ENCODE measurements at places on chromosomes 7 and 10.

GRCh38 chr10:6478722-6479121 lies 101.4 kb downstream of the PRKCQ start:
- no peak for DNase-seq

DNA sequence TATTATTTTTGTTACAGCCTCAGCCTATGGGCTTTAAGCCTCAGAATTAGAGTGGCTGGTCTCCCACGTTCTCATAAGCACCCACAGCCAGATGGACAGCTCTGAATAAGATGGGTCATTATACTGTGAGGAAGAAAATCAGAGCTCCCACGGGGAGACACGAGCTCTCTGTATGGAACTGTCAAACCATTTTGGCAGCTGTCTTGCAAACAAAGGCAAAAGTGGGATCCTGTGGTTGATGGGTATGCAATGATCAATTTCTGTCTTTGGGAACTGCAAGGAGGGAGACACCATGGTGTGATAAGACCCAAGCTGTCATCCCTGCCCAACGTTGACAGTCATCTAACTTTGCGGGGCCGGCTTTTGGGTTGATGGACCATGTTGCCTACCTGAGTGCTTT lies 614.3 kb downstream of the TYW1 start:
- no peak for DNase-seq

DNA sequence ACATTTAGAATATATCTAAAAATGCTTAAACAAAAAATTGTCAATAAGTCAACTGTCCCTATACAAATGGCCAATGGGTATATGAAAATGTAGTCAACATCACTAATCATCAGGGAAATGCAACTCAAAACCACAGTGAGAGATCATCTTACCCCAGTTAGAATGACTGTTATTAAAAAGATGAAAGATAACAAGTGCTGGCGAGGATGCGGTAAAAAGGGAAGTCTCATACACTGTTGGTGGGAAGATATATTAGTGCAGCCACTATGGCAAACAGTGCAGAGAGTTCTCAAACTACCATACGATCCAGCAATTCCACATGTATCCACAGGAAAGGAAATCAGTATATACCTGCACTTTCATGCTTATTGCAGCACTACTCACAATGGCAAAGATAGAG lies 48.6 kb upstream of the APBB1IP start:
- no peak for DNase-seq

DNA sequence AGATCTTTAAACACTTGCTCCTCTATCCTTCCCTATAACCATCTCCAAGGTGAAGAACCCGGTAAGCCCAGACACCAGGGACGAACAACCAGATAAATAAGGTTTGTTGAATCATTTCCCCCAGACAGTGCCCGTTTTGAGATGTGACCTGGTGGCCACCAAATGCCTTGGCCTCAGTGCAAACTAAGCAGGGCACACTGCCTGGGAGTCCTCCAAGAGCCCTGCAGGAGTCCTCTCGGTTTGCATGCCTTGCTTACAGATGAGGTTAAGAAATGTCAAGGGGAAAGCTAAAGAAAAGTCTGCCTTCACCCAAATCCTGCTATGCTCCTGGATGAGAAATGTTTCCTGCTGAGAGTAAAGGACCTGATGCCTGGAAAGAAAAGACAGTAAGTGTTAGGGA lies 31.6 kb downstream of the SLIT1 start:
- DNase-seq = no peak

DNA sequence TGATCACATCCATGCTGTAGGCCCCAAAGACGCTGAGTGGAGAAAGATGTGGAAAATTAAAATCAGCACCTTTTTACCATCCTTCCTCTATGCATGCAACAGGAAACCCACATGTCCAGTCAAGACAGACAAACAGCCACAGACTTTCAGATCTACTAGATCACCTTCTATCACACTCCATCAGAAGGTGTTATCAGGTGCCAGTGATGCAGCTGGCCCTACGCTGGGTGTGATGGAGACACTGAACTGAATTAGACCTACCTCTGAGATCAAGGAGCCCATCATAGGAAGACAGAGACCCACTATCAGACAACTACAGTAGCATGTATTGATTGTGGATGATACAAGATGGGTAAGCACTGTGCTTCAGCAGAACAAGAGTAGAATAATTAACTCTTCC lies 15.5 kb downstream of the CYP3A4 start:
- no peak for DNase-seq

DNA sequence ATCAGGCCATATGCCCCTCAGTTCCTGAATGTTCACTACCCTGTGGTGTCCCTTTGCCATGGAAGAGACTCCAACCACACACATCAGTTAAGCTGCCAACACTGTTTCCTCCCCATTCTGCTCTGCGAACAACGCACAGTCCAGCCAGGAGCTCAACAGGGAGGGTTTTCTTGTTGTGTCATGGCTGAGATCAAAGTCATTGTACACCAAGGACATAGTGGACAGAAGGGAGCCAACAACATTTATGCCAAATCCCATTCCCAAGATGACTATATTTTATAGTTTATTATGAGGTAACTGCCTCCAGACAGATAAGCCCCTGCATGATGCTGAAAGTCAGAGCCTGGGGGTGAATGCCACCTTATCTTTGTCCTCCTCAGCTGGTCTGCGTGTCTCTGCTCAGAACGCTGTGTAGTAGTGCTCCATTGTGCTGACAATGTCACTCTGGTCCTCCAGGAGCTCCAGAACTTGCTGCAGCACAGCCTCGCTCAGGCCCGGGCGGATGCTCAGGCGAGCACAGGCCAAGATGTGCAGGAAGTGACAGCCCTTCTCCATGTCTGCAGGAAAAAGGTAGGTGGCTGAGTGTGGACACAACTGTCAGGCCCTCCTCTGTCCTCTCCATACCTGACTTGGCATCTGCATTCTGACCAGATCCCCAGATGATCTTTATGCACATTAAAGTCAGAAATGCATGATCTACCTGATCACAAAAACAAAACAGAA lies 27.1 kb upstream of the SH3PXD2A start:
- no peak for DNase-seq

DNA sequence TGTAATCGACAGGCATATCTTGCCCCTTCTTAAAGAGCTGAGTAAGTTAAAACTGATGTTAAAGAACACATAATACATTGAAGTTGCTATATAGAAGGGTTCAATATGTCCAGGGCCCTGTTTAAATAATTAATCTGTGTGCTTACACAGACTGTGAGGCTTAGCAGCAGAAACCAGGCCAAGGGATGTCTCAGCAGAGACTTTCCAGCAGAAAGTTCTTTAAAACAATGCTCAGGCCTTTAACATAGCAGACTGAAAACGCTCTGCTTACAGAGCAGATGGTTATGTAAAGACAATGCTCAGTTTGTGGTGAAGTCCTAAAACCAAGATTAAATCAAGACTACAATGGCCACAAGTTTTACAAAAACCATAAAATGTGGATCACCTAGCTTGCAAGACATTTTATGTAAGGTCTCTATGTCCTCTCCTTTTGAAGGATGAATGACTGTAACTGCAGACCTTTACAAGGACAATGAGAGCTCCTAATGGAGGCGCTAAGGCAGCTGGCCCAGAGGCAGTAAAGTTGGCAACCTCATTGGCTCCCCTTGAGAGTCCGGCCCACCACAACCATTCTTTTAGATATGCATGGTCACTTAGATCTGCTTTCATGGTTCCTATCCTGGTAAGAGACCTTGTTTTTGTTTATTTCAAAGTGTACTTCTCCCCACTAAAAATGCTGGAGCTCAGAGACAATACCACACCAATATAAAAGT lies 56.3 kb downstream of the FZD1 start:
- no peak for DNase-seq

DNA sequence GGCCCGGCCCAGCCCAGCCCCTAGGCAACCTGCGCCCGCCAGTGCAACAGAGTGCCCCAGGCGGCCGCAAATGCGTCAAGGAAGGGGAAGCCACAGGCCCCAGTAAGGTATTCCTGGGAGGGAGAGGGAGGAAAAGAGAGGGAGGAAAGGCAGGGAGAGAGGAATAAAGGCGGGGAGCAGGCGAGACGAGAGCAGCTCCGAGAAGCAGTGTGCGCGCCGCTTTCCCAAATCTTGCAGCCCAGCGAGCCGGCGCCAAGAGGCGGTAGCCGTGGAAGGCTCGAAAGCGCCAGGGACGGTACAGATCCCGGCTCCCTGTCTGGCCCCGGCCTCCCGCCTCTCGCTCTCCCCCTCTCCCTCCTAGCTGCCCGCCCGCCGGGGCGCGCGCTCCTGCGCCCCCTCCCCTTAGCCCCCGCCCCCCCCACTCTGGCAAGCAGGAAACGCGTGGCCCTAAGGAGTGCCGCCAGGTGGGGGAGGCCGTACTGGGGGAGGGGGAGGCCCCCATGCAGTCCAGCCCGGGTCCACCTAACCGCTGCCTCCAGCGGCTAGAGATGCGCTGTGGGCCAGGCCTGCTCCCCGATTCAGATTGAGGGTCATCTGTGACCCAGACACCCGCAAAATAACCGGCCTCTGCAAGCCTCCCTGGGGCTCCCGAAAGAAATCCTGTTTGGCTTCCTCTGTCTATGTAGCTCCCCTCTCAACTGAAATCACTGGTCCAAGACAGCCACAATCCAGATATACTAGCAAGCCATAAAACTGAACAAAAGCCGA lies 4.3 kb downstream of the HOXA10 start:
- DNase-seq = peak; percentile 29

DNA sequence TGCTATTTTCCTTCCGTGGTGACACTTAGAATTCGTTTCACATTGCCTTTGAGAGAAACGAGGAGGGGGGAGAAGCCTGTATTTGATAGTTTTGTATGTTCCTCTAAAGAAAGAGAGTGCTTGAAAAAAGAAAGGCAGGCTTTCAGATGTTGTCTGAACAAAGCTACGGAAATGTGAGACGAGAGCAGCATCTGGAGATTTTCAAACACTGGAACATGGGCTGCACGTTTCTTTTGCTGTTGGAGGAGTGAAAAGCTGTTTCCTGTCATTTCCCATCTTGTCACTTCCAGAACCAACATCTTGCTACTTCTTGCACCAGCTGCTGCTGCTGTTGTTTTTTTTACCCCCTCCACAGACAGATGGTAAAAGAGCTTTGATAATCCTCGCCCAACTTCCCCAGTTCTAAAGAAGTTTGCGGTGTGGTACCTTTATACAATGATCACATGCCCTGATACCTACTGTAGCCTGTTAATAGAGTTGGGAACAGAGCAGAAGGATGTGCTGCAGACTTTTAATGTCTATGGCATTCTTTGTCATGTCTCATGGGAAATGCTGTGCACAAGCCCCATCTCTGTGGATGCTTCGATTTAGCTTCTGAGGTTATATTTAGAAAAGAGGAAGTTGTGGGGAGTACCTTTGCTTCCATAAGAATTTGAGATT lies 408.1 kb downstream of the AUTS2 start:
- no peak for DNase-seq

- no peak for DNase-seq
Measured at GRCh38 chr10:69209787-69210484, 10.2 kb upstream of the HKDC1 start.

- no peak for DNase-seq
Measured at GRCh38 chr7:95269640-95270039, 54.7 kb downstream of the PON1 start.

- no peak for DNase-seq
Measured at GRCh38 chr10:44993922-44994751, 6.6 kb upstream of the ZNF22 start.

GRCh38 chr10:1366322-1366691 lies 310.1 kb downstream of the WDR37 start:
- no peak for DNase-seq

DNA sequence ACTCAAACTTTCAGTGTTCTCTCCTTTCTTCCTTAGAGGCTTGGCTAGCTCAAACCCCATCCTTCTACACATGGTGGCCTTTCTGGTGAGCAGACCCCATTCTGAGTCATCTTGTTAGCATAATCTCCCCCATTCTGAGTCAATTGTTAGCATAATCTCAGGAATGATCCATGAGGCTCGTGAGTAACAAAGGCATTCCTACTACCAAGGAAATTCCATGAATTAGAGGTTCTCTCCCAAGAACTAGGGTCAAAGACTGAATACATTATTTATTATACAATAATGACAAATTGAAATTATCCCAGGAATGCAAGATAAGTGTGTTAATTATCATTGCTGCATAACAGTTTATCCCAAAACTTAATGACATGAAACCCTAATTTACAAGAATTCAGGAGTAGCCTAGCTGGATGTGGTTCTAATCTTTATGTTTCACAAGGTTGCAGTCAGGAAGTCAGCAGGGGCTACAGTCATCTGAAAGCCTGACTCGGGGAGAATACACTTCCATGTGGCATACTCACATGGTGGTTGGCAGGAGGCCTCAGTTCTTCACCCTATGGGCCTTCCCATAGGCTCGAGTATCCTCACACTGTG lies 100.2 kb downstream of the MMRN2 start:
- peak; percentile 26 for DNase-seq

DNA sequence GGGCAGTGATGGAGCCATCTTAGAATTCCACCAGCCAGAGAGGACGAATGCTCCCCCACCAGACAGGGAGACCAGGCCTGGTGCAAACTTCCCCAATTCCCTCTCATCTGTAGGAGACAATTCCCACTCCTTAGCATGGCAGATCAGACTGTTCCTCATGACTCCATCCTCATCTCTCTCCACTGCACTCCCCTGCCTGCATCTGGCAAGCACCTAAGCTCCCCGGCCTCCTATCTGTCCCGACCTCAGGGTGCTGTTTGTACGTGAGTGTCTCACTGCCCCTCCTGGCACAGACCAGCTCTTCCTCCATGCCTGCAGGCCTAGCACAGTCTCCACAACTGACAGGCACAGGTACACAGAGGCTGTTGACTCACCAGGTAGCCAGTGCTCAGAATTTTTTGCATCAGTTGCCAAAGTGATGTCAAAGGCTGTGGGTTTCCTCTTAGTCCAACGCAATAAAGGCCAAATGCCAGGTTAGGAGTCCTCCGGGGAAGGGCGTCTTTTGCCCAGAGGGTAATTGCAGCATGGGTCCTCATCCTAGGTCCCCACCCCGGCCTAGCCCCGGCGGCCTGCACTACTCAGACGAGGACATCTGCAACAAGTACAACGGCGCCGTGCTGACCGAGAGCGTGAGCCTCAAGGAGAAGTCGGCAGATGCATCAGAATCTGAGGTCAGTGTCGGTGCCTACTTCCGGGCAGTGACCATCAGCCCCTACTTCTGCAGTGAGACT lies 436.8 kb upstream of the FOXK1 start:
- no peak for DNase-seq

DNA sequence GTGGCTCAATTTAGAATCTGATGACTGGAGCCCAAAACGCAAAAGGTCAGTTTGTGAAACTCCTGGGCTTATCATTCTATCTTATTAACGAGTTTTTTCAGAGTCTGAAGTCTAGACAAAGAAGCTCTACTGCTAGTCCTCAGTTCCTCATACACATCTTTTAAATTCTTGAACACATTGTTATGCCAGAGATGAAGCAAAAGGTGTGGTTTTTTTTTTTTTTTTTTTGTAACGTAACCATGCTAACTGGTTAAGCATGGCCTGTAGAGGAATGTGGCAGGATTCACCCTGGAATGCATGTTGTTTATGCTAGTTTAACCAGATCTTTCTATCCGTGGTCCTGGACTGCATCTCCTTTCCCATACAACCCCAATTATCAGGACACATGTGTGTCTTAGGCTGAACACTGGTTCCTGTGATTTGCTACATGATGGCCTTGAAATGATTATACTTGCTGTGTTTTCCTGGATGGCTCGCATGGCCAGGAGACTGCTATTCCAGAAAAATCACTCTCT lies 79.3 kb upstream of the MDFIC start:
- no peak for DNase-seq

- DNase-seq = no peak
Measured at GRCh38 chr7:91165846-91166230, 98.4 kb upstream of the FZD1 start.

GRCh38 chr10:9260690-9261089 lies 1206.2 kb downstream of the GATA3 start:
- no peak for DNase-seq

GRCh38 chr10:96280859-96281258 lies 9.5 kb upstream of the BLNK start:
- no peak for DNase-seq
